ENCODE measurements at places on chromosomes 11 and 22. TPM values are rescaled to one million over a fixed set of nuclear protein-coding genes. Genes with fewer than 3 reads are reported as not detected.

- no peak for DNase-seq
These were observed 5.2 kb upstream of the ASCL2 start for GRCh38 chr11:2275334-2276279.

DNA sequence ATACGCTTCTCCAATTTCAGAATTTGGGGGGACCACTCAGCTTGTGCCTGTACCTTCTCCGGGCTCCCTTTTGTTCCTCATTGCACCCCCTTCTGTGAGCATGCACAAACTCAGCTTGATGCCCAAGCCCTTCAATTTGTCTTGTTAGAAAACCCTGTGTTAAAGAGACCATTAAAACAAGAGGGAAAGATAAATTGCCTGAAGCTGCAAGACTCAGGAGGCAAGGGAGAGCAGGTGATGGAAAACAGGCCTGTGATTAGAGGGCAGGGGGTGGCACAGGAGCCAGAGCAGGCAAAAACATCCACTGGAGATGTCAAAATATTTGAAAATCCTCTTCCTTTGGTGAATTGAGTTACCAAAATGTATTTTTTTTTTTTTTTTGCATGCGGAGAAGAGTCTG lies 121.7 kb downstream of the MIAT start:
- DNase-seq = no peak

DNA sequence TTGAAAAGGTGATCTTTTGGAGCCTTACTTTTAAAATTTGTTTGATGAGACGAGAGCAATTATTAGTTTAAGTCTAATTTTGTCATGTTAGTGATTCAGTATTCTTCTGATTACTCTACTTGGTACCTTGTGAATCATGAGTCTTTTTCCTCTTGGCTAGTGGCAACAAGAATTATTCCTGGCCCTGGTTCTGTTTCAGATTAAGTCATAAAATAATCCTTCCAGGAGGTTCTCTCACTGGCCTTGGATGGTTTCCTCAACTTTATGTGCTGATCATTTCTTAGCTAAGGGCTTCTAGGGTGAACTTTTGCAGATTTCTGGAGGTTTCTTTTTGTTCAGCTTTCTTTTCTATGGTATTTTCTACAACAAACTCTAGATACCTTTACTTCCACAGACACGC lies 741.8 kb upstream of the LUZP2 start:
- DNase-seq = no peak

The OR2D2 gene
- polyA plus RNA-seq = not detected

- DNase-seq = no peak
These were observed 84.1 kb downstream of the PDE2A start for GRCh38 chr11:72589802-72590761.

The EIF3L gene
- polyA plus RNA-seq = 1,199 TPM

- DNase-seq = no peak
These were observed 139.5 kb upstream of the TTC12 start for GRCh38 chr11:113174882-113175281.

The SCUBE2 gene
- polyA plus RNA-seq = 33.1 TPM

The ZNF215 gene
- polyA plus RNA-seq = 1.6 TPM

DNA sequence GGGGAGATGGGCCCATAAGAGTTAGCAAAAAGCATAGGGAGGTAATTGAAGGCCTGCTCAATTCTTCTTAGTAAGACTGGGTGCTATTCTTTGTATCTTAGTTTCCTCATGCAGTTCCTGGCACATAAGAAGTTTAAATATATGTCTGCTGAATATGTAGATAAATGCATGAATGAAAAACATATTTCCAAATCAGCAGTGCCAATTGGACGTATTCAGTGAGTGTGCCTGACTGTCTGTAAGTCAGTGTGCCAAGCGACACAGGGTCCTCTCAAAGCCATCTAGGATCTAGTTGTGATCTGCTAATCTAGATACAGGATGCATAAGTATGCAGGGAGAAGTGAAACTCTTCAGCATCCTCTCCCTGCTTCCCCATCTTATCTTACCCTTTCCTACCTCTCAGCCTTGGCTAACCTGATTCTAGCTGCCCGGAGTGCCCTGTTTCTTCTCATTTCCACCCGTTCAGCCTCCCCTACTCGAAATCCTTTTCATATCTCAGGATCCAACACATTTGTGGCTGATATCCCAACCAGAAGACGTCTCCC lies 91.1 kb upstream of the SORL1-AS1 start:
- DNase-seq = no peak

- DNase-seq = no peak
These were observed 2.2 kb downstream of the GANAB start for GRCh38 chr11:62644220-62644619.

DNA sequence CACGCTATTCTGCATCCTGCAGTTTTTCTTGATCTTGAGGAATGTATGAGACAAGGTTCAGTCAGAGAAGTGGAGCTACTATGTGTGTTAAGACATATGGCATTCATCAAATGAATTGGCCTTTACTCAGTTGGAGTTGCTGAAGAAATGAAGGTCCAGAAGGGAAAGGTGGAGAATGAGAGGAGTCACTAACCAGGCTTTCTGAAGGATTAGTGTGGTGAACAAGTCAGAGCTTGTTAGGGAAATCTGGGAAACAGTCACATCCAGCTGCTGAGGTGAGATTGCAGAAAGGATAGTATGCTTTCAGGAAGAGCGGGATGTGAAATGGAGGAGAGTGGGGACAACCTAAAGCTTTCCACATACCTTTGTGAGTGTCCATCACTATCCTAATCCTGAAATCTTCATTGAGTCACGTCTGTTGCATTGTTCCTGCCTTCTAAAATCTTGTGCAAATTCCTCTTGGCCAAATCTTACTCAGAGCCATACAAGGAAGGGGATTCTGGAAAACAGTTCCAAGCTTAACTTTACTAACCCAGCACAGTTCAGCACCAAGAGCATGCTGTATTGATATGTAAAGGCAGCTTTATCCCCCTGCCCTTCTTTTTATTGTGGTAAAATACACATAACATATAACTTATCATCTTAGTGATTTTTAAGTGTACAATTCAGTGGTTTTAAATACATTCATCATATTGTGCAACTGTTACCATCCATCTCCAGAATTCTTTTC lies 11.4 kb upstream of the PITPNB start:
- DNase-seq = no peak

The KRTAP5-8 gene
- not detected for polyA plus RNA-seq

- no peak for DNase-seq
These were observed 30.5 kb upstream of the TTLL12 start for GRCh38 chr22:43217285-43218030.

- no peak for DNase-seq
These were observed 70.3 kb downstream of the SCUBE1 start for GRCh38 chr22:43272869-43273318.

The OR10D3 gene
- not detected for polyA plus RNA-seq

DNA sequence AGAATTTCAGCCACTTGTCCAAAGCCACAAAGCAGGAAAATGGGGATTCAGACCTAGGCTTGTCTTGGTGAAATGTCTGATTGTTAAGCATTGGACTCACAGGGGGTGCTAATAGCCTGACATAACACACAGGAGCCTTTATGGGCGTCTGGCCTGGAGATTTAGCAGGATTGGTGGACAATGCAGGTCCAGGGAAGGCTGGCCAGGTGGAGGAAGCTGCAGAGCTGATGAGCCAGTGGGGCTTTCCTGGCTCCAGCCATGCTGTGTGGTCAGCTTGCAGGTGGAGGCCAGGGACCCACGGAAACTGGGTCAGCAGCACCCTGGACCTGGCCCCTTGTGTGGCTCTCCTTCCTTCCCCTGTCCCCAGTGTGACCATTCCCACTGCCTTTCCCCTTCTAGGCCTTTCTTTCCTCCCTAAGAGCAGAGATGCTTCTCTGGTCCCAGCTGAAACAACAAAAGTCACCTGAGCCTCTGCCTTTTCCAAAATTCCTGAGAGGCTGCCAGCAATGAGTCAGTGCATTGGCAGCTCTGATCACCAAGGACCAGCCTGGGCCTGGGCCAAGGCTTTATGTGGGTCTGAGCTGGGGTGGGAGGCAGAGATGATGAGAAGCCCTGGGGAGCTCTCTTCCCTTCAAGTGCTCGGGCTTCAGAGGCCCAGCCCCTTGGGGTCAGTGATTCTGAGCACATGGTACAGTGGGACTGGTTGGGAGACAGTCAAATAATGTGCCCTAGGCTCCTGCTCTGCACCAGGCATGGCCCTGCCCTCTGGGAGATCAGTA lies 85.2 kb downstream of the CCDC81 start:
- DNase-seq = no peak

Data from right lung (tissue), 10 donors.